K562 (cell line): ENCODE measurements at places on chromosomes 7 and 10.

- DNase-seq = peak; percentile 17
Measured at GRCh38 chr10:114874827-114875411, 53.3 kb downstream of the FHIP2A start.

GRCh38 chr10:66714741-66715140, 211.1 kb upstream of the LRRTM3 start:
- no peak for DNase-seq

DNA sequence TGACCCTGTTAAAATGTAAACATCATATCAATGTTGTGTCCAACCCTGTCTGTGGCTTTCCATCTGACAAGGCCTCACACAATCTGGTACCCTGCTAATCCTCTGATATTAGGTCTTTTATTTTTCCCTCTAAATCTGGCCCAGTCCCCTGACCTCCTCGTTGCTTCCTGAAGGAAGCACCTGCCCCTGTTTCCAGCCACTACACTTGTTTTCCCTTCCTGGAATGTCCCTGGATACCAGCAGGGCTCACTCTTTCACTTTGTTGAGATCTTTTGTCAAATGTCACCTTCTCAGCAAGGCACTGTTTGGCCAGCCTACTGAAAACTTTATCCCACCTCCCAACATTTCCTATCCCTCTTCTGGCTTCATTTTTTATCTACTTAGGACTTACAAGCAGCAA, 2.1 kb downstream of the SAMD9L start:
- no peak for DNase-seq

DNA sequence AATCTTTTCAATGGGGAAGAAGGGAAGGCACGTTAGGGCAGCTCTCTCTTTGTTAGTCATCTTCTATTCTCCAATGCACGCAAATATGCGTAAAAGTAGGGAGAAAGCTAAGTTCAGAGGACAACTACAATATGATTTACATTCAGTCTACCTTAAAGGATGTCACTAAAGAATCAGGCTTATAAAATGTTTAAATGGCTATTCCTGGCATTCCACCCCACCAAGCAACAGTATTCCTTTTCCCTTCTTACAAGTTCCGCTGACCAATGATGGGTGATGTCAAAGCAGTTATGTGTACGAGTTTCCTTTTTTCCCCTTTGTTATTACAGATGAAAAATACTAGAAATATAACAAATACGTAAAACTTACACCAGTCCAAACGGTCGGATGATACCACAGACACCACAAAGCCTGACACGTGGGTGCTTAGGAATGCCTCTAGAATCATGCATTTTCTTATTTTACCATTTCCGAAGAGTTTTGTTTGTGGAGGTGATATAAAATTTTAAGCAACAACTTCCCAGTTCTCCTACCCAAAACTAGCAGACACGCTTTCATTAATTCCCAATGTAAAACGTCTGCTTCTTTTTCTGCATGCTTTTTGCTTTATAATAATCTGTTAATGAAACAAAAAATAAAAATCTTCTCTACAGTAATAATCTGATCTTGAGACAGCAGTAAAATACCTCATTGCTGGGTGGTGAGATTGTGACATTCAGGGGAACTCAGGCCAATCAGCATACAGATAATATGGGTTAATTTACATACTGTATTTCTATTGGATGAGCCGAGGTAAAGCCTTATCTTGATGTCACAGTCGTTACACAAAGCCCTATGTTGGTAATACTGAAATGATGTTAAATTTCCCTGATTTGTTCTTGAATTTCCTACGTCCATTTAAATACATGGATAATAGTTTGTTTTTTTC, 708 bp upstream of the GPR85 start:
- peak; percentile 76 for DNase-seq

DNA sequence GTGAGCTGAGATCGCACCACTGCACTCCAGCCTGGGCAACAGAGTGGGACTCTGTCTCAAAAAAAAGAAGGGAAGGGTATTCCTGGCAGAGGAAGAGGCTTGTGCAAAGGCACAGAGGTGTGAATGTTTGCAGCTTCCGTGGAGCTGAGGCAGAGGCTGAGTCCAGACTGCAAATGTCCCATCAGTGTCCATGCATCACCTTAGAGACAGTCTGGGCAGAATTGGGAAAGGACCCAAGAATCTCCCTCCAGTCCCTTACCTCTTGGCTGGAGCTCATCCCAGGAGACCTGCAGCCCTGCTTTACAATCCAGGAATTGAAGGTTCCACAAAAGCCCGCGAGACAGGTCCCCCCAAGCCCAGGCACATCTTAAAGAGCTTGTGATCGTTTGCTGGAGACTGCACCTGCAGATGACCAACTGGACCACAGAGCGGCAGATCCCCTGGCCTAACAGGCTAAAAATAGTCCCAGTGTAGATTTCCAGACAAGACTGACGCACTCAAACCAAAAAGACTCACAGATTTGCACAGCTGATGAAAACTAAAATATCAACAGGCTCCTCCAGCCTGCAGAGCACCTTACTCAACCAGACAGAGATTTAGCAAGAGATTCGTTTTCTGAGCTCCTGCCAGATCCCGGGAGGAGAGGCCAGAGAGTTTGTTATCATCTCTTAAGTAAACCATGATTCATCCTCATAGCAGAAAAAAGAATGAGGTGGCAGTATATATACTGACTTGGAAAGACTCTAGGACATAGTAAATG, 22.9 kb upstream of the NANOS1 start:
- no peak for DNase-seq

DNA sequence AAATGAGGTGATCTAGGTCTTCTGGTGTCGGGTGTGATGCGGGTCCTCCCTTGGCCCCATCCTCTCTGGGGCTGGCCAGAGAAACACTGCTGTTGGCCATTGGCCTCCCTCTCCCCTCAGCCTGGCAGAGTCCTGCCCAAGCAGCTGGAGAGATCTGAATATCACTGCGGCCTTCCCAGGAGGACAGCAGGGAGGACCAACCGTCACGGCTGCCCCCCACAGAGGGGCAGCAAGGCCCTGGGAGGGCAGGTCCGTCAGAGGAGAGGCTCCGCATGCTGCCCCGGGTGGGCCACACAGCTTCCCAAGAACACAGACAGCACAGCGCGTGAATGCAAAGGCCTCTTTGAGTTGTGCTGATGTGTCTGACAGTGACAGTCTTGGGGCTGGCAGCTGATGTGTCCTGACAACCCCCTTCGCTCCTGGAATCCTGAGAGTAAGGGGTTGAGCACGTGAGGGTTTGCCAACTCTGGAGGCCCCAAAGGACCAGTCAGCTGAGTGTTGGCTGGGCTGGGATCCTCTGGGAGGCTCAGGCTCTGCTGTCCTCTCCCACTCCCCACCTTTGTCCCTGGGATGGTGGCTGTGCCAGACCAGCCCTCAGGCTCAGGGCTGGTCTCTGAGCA, 132.5 kb upstream of the UNC5B start:
- DNase-seq = no peak

DNA sequence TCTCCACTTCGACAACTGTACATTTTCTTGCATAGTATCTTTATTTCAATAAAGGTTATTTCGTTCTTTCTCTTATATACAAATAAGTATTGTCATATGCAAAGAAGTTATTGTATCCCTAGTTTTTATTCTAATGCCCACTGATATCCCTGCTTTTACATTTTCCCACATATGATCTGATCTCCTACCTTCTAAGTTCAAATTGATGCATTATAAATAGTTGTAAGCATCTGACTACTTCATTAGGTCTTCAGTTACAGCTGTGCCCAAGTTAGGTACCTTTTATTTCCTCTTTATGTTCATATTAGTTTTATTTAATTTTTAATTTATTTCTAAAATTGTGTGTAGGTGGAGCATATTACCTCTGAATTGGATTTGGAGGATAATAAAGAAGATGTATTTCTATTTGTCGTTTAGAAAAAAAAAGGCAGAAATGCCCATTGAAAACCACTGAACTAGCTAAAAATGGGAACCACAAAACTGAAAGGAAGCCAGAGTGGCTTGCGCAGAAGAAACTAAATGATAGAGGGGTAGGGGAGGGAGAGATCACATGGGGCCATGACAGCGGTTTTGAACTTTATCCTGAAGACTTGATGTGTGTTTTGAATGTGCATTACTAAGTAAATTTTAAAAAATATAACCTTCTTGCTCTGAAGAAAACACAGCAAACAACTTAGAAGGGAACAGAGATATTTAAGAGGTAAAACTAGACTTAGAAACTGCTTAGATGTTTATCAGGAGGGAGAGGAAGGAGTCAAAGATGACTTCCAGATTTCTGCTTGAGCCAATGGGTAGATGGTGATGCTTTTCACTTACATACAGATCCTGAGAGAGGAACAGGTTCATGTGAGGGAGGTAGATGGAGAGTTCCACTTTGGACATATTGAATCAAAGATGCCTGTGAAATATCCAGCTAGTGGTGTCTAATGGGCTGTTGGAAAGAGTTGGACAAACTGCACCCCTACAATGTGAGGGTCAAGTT, 9.3 kb upstream of the ZC3HAV1L start:
- peak; percentile 64 for DNase-seq

DNA sequence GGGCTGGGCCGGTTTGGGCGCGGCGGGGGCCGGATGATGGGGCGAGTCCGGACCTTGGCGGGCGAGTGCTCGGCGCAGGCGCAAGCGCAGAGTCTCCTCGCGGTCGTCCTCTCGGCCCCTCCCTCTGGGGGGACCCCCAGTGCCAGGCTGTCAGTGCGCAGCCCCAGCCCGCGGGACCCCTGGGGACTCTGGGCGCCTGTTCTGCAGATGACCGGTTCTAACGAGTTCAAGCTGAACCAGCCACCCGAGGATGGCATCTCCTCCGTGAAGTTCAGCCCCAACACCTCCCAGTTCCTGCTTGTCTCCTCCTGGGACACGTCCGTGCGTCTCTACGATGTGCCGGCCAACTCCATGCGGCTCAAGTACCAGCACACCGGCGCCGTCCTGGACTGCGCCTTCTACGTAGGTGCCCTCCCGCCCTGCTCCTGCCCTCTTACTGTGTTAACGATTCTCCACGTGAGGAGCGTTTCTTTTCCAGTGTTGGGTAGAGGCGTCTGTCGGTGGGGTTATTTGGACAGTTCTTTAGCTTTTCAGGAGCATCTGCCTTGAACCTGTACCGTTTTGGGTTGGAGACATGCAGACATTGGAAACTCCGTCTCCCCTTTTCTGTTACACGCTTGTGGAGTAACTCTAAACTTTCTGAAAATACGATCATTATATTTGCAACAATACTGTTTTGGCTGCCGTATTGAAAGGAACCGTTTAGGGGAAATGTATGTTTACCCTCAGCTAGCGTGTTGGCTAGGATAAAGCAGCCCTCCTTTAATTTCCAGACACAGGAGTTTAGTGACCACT, 706 bp downstream of the BUB3 start:
- DNase-seq = peak; percentile 62

DNA sequence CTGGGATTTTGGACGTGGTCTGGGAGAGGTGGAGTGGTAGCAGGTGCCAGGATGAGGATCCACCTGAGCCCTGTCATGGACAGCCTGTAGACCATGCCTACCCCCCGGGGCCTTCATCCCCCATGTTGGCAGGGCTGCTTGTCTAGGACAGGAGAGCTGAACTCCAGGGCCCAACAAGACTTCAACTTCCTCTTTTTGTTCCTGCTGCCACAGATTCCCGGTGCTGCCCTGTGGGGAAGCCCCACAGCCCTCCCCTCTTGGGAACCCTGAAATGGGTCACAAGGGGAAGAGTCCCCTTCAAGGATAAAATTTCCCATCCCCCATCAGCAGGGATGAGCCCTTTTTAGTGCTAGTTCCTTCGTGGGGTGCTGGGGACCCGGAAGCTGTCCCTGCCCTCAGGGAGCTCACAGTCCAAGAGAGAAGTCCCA, 1.3 kb upstream of the CUEDC2 start:
- no peak for DNase-seq
